Islet precursor cell (in vitro differentiated cells): ENCODE measurements at places on chromosomes 3 and 15.
A peak's percentile ranks its signal among the peaks of the same experiment; 100 is the strongest.

DNA sequence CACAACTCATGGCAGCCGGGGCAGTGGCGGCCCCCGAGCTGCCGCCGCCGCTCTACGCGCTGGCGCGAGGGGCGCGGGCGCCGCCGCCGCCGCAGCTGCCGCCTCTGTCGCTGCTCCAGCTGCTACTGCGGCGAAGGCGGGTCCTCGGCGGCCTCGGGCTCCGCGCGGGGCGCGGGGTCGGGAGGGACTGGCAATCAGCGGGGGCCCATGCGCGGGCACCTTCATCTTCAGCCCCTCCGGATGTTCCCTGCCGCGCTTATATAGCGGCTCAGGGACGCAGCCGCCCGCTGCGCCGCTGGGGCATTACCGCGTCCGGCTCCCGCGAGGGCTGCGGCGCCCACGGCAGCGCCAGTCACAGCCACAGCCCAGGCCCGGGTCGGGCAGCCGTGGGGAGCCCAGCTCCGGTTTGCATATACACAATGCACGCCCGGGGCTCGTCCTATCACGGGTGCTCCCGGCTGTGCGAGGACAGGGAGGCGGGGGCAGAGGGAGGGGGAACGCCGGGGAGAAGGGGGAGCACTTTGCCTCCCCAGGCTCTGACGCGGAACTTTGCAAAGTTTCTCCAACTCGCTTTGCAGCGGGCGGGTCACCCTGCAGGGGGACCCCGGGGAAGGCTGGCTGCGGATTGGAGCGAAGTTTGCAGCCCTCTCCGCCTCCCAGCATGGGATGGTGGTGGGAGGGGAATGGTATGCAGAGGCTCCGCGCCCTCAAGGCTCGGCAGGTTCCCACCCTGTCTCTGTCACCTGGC, at the start of gene VGLL3:
TSS of gene VGLL3 (minus strand) at position 416 of the 748 bp plus-strand sequence. CDS start at position 10, 406 bp downstream.
- peak; percentile 94 for DNase-seq

DNA sequence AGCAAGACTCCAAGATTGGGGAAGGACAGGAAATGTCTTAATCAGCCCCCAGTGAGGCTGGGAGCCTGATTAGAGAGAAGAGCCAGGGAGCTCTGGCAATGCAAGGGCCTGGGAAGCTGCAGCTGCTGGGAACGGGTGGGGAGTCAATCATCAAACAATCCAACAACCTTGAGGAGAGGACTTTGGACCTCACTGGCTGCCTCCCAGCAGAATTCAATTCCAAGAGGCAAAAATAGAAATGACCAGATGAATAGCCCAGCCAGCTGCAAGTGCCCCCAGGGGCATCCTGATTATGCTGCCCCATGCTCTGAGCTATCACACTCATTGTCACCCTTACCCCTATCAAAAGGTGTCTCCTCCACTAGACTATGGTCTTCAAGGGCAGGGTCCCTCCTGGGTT, 6.1 kb upstream of the HOMER2 start:
- DNase-seq = no peak

GRCh38 chr15:75694241-75695182, 18.1 kb downstream of the CSPG4 start:
- DNase-seq = peak; percentile 91

DNA sequence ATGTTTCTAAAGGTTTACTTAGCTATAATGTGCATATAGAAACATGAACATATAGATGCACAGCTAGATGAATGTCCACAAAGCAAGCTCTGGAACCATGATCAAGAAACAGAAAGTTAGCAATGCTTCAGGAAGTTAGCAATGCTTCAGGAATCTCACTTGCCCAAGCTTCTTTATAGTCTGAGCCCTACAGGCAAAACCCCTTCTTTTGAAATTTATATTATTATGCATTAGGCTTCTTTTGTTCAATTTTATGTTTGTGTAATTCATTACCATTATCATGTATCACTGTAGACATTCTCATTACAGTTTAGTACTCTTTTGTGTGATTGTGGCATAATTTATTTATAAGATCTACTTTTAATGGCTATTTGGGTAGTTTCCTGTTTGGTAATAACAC, 286.4 kb upstream of the BCHE start:
- DNase-seq = no peak

DNA sequence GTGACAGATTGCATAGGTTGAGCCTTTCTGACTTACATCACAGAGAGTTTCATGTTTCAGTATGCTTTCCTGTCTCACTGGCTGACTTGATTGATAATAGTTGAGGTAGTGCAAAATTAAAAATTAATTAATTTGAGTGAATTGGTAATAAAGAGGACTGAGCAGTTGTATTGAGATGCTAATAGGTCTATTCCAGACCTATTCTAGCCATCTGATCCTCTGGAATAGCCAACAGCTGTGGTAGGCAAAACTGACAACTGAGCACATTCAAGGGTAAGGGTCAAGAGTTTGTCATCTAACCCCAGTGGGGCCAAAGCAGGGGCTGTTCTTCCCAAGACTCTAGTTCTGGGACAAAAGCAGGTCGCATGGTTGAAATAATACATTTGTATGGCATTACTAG, 132.4 kb downstream of the EPHA3 start:
- DNase-seq = no peak

GRCh38 chr15:82928711-82929110, 23.8 kb downstream of the HOMER2 start:
- no peak for DNase-seq

GRCh38 chr3:138781012-138781470, 53.7 kb downstream of the PIK3CB start:
- DNase-seq = no peak

DNA sequence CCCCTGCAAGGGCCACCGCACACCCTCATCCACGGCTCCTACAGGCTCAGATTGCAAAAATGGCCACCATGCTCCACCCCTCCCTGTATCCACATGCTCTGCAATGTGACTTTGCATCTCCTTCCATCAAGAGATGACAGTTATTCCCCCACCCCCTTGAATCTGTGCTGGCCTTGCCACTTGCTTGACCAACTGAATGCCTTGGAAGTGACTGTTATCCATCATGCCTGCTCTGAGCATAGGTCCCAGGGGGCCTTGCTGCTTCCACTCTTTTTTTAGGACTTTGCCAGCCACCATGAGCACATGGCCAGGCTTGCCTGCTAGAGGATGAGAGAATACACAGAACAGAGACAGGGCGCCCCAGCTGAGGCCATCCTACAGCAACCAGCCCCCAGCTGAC, 13.6 kb downstream of the HAPLN3 start:
- no peak for DNase-seq

DNA sequence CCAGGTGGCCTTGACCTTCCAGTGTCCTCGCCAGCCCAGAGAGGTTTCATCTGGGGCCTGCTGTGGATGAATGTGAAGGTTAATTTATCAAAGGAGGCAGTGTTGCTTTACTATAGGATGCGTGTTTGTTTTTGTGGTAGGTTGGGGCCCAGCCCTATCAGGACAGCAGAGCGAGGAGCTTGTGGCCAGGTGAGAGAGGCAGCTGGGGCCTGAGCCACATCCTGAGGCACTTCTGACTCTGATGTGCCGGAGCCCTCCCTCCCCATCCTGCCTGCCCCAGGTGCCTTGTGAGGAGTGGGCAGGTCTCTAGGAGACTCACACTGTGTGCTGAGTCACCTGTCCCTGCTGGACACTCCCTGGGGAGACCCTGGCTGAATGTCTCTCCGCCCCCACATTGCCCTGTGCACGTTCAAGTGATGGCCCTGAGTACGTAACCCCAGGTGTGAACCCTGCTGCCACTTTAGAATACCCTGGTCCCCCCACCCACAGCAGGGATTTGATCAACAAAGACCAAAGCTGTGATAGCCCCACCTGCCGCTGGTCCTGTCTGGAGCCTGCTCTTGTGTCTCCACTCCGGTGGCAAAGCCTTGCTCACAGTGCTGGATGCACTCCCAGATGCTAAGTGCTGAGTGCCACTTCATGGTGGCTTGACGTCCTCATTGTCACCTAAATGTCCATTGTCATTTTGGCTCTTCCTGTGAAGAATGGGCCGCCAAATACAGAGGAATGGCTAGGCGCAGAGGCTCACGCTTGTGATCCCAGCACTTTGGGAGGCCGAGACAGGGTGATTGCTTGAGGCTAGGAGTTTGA, 16.0 kb downstream of the FBLN2 start:
- DNase-seq = no peak

GRCh38 chr3:168123201-168124176, 27.8 kb upstream of the GOLIM4 start:
- no peak for DNase-seq

DNA sequence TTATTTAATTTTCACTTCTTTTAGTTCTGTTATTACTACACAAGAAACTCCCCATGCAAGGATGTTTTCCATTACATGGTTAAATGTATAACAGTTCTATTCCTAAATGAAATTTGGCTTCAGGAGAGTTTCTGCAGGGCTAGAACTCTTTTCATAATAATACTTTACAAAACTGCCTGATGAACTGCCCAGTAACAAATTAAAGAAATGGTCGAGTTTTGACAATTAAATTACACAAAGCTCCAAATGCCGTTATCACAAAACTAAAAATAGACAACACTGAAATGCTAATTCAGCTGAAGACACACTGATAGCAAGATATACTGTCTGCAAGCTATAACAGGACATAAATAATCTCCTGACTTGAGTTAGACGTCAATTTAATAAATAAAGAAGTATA, 435.2 kb upstream of the CCDC54 start:
- no peak for DNase-seq

- DNase-seq = peak; percentile 60
These were observed 36.0 kb downstream of the ATP13A5 start for GRCh38 chr3:193342551-193342950.

GRCh38 chr15:95325763-95326404, 1004.6 kb upstream of the NR2F2 start:
- no peak for DNase-seq

DNA sequence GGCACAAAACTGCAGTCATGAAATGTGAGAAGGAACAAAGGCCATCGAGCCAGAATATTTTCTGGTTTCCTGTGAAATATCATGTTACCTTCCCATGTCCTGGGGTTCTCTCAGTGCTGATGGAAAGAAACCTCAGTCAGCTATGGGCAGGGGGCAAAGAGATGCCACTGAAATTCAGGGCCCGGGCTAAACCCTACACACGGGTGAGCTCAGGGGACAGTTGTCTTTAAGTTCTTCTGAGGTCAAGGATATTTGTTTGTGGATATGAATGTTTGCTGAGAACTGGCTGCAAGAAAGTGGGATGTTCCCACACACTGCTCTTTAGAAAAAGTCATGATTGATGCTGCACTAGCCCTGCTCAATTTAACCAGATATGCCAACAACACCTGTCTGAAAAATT, 187.2 kb downstream of the MEX3B start:
- no peak for DNase-seq

- no peak for DNase-seq
These were observed 329.8 kb upstream of the RASGRP1 start for GRCh38 chr15:38894243-38894948.

GRCh38 chr15:69515926-69516325, 63.3 kb downstream of the RPLP1 start:
- peak; percentile 2 for DNase-seq

DNA sequence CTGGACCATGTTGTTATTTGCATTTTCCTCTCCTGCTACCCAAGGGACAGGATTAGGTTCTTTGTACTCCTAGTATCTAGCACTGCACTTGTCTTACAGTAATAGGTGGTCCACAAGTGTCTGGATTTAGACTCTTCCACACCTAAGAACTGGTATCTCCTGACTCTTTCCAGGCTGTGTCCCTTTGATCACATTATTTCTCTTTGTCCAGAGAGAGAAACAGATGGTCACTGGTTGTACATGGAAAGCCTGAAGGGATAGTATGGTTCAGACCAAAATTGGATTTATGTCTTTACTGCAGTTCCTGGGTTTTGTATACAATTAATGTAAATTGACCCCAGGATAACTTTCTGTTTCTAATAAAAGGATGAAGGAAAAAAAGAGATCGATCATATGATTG, 64.0 kb downstream of the PDE8A start:
- DNase-seq = no peak
